NCI-H345 (cell line): ENCODE measurements at places on chromosomes 2 and 18.

GRCh38 chr2:64485961-64486360, 32.0 kb downstream of the LGALSL start:
- DNase-seq: peak; percentile 66

GRCh38 chr2:219448776-219449341, 14.2 kb downstream of the SPEG start:
- no peak for DNase-seq

DNA sequence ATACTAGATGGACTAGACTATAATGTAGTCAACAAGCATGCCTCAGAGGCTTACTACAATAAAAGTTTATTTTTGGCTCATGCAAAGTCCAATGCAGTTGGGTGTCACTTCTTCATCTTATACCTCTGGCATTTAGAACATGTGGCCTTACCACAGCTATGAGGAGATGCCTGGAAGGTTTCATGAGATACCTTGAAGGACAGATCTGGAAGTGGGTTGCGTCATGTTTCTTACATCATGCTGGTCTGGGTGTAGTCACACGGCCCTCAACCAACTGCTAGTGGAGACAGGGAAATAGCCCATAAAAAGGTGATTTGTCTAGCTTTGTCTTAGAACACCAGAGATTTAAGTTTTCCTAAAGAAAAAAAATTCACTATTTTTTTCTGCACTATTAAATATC, 91.7 kb upstream of the MMADHC start:
- DNase-seq: no peak

DNA sequence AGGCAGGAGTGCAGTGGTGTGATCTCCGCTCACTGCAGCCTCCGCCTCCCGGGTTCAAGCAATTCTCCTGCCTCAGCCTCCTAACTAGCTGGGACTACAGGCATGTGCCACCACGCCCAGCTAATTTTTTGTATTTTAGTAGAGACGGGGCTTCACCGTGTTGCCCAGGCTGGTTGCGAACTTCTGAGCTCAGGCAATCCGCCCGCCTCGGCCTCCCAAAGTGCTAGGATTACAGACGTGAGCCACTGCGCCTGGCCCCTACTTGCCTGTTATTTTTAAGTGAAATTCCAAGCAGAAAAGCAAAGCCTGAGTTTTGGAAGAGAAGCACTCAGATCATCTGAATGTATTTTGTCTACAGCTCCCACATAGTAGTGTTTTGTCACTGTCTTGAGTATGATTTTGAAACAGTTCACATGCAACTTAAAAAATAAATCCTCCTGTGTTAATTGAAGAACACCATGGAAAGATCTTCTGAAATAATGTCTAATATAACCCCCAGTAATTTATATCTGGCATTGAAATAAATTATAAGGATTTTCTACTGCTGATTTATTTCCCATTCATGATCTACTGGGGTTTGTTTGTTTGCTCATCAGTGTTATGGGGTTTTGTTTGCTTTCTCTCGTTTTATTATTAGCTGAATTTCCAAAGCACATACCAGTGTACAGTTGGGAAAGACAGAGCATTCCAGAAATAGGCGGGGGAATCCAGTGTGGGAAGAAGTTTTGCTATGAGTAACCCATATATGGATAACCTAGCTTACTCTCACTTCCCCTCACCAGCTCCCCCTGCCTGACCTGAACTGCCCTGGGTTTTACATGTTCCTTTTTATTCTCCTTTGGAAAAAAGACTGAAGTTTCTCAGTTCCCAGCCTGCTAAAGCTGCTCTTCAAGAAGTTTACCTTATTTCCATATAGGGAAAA, 80.1 kb upstream of the MAP3K20 start:
- DNase-seq: no peak

- DNase-seq: no peak
These were observed 101.2 kb upstream of the ALK start for GRCh38 chr2:30022444-30023071.

GRCh38 chr18:35345950-35346349, 1.7 kb upstream of the ZNF24 start:
- DNase-seq: no peak

GRCh38 chr2:29597035-29597434, 324.4 kb downstream of the ALK start:
- DNase-seq: no peak

DNA sequence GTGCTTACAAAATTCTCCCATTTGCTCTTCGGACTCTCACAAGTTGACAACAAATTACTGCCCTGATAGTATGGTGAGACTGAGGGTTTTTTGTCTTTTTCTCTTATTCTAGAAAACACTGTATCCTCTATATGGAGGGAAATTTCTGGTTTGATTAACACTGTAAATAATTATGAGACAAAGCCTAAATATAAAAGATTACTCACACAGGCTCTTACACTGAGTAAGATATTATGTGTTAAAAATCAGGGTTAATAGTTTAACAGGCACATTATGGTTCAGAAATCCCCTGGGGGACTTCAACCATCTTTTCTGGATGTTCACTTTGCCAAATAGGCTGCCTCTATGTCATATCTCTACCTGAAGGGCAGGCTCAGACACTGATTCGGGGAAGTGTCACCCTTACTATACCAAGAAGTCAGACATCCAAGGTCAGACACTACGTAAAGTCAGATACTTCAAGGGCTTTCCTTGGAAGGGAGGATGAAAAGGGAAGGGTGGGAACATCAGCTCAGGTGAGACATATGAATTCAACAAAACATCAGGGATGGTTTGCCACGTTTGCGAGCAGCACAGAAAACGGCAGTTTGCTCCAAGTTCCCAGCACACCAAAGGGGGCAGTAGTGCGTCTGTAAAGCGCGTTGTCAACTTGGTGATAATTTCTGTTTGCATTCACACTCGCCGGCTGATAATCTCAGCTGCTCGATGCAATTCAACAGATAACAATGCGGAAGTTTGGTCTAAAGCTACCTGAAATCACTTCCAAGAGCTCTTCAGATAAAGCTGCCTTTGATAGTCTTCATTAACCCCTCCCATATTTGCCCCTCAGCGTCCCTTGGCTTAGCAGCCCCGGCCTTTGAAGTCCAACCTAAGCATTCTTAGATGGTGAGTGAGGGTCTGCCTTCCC, 972 bp upstream of the RASGRP3 start:
- DNase-seq: peak; percentile 75

- DNase-seq: no peak
These were observed 235.2 kb downstream of the TPGS2 start for GRCh38 chr18:36593641-36594040.

- DNase-seq: peak; percentile 57
These were observed 234.4 kb downstream of the SOCS6 start for GRCh38 chr18:70523035-70523791.

DNA sequence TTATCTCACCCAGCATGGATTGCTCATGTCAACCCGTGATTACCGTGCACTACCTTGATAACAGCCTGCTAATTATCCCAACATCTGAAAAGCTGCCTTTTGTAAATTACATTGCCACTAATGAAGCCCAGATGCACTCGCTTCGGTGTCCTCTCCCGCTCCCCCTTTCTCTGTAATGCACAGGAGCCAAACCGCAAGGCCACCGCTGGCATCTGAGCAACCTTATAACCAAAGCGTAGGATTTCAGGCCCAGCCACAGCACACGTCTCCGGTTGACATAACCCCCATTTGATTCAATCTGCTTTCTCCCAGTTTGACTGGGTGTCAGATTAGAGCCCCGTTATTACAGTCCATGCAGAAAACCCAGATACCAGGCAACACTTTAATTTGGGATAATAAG, 341.2 kb downstream of the ALK start:
- DNase-seq: no peak

GRCh38 chr18:58290116-58290695, 246.2 kb downstream of the NEDD4L start:
- no peak for DNase-seq

DNA sequence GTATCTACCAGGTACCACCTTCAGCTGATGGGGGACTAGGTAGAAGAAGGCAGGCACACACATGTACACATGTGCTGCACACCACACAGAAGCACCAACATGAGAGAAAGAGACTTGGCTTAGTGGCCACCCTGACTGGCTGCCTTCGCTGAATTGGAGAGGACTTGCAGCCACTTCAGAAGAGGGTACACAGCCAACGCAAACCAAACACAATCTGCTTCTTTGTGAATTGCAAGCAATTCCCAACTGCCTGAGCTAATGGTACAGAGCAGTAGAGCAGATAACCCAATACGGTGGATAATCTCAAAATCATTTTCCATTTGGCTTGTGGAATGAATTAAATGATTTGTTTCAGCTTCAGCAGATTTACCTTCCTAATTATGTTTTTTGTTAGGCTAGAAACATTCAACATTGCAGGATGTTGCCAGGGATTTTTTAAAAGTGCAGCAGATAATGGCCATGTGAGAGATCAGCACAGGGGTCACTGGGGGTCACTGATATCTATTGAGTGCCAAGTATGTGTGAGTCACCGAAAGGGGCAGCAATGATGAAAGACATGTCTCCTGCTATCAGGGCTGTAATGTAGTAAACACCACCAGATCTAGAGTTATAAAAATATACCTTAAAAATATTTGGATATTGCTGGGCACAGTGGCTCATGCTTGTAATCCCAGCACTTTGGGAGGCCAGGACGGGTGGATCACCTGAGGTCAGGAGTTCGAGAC, 652.6 kb downstream of the BCL11A start:
- DNase-seq: peak; percentile 53

DNA sequence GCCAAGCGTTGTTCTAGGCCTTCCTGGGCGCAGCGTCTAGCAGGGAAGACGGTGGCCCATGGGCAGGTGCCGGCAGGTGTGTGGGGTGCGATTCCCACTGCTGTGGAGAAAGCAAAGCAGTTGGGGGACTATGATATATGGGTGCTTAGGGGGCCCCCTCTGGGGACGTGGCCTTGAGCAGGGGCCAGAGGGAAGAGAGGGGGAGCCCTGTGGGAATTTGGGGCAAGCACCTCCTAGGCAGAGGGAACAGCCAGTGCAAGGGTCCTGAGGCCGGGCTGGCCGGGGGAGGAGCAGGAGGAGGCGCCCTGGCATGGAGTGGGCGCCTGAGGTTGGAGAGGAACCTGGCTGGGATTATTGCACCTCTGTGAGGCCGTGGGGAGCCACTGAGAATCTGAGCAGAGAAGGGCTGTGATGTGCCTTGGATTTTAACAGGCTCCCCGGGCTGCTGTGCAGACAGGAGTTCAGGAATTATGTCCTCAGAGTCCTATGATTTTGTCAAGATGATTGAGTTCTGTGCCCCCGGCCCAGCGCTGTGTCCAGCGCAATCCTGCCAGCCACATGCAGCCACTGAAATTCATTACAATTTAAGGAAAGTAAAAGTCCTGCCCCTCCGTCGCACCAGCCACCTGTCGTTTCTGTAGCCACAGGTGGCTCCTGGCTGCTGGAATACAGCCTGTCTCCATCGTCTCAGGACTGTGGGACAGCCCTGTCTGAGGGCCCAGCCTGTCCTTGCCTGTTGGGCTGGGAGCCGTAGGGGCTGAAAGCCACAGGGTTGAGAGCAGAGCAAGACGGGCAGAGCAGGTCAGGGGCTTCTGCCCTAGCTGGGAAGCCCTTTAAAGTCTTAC, 9.1 kb upstream of the KLHL30 start:
- no peak for DNase-seq

DNA sequence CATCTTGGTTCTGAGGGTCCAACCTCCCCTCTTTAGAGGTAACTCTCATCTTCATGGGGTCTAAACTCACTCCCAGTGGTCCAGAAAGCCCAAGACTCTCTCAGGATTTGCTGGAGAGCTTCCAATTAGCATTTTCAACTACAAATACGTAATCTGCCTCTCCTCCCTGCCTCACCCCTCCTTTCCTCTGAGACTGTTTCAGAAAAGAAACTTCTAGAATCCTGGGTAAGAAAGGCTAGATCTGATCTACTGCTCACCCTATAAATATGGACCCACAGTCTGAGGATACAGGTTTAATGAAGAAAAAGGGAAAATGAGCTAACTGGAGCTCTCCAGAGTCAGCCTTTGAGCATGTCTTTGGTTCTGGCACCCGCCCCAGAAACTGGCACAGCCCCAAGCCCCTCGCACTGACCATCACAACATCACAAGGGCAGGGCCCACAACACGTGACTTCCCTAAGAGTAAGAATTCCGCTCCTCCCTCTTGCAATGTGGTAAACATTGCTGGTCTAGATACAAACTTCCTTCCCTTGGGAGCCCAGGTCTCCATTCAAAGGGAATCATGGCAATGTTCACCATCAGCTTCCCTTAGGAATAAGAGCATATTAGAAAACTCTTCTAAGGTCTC, 21.7 kb upstream of the IHH start:
- no peak for DNase-seq

- DNase-seq: no peak
These were observed 8.4 kb upstream of the TRABD2A start for GRCh38 chr2:84889332-84889731.

- DNase-seq: no peak
These were observed 132.5 kb upstream of the ID2 start for GRCh38 chr2:8549273-8549922.

GRCh38 chr2:30670453-30670852, 136.8 kb downstream of the CAPN13 start:
- no peak for DNase-seq

GRCh38 chr2:237722616-237723015, 76.0 kb upstream of the RBM44 start:
- no peak for DNase-seq

- DNase-seq: no peak
These were observed 60.0 kb upstream of the OTOF start for GRCh38 chr2:26537826-26538475.

GRCh38 chr2:46364797-46365457, 67.7 kb downstream of the EPAS1 start:
- DNase-seq: peak; percentile 52

GRCh38 chr2:112583497-112584133, 794 bp upstream of the CHCHD5 start:
- no peak for DNase-seq

DNA sequence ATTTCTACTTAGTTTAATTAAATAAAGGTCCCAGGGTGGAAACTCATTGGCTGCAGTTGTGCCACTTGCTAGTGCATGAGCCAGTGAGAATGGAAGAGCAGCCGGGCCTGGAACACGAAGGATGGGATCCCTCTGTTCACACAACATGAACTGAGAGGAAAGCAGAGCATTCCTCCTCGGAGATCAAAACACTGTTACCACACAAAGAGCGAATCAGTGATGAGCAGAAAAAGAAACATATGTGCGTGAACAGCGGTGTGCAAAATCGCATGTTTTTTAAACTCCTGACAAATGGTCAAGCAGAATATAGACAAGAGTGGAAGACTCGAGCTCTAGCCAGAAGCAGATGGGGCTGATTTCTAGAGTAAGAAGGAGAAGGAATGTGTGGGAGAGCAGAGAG, 28.4 kb upstream of the ANKRD44 start:
- DNase-seq: no peak

- peak; percentile 66 for DNase-seq
These were observed at the start of gene PID1 for GRCh38 chr2:229270551-229271410. Gene PID1, minus strand, starts transcription at chr2:229271287. Its CDS starts 244 bp downstream, at chr2:229271043.
